ENCODE measurements at places on chromosomes 5 and 9.

GRCh38 chr9:108761655-108762347, 94.0 kb downstream of the ACTL7B start:
- DNase-seq, result no peak

- no peak for DNase-seq
Measured at GRCh38 chr9:101970609-101971008, 232.2 kb upstream of the GRIN3A start.

DNA sequence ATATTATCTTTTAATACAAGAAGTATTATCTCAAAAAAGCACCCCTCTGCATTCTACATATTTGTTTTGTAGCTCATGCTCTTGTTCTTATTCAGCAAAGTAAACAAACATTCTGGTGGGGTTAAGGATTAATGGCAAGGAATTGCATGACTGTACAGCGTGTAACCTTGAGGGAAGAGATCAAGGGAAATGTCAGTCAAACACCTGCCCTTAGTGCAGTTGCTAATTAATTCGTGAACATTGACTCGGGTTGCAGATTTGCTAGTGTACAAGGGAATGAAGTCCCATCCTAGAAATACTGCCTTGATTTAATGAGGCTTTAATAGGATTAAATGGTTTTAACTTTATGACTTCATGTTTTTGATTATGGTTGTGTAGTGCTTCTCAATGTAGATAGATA, 1758.1 kb downstream of the MAT2B start:
- DNase-seq, result no peak

GRCh38 chr9:120932086-120932823, 5.7 kb upstream of the TRAF1 start:
- no peak for DNase-seq

- no peak for DNase-seq
Measured at GRCh38 chr9:27654629-27655285, 81.5 kb upstream of the C9orf72 start.

- no peak for DNase-seq
Measured at GRCh38 chr5:71697967-71698366, 21.1 kb upstream of the CARTPT start.

DNA sequence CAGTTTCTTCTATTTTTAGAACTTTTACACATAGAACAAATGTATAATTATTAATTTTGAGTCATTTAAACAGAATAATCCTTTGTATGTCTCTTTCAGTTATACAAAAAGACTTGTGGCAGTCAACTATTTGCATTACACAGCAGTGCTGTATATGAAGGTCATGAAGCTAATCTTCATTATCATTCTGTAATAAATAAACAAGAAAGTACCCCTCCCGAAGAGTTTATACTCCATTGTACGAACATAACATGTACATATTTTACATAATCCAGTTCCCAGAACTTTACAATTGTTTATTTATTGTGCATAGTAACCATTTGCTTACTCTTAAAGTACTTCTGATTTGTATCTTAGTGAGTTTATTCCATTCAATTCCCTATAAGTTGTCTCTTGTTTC, 267.9 kb downstream of the FBXL17 start:
- no peak for DNase-seq

DNA sequence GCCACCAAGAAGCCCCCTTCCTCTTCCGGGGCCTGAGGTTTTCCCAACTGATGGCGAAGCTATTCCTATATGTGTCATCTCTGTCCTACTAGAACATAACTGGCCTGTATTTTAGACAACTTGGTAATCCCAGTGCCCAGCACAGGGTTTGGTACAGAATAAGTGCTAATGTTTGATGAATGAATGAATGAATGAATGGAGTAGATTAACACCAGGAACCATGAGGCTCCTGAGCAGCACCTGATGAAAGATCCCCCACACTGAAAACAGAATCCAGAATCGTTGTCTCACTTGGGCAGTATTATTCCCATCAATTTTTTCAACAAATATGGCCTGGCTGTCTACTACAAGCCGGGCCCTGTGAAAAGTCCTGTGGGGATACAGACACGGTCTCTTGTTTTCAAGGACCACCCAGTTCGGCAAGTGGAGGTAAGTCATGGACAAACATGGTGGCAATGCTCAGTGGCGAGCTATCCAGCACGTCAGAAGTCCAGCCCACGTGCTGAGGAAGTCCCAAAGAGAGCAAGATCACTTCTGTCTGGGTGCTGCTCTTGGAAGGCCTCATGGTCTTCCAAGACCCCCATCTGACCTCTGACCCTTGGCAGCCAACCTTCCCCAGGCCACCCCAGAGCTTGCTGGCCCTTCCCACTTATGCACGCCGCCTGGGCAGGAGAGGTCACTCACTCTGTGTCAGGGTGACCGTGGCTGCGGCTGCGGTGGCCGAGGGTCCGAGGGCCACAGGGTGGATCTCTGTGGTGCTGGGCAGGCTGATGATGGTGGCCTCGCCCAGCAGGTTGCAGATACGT, 1.0 kb downstream of the NAIF1 start:
- DNase-seq, result no peak

DNA sequence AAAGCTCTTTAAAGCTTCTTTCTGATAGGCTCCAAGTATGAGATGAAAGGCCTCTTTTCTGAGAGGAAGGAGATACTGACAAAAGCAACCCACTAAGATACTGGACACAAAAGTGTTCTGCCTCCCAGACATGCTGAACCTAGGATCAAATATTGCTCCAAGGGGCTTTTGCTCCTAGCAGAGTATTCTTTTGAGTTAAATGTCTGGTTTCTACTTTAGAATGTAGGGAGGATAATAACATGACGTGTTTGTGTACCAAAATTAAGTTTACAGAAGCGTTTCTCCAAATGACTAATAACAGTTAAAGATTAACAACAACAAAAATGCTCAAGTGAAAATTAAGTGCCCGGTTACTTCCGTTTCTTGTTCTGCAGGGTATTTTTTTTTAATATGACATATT, 2293.3 kb upstream of the C9orf72 start:
- DNase-seq, result no peak

GRCh38 chr5:107636555-107636954, 34.2 kb downstream of the EFNA5 start:
- DNase-seq, result no peak

DNA sequence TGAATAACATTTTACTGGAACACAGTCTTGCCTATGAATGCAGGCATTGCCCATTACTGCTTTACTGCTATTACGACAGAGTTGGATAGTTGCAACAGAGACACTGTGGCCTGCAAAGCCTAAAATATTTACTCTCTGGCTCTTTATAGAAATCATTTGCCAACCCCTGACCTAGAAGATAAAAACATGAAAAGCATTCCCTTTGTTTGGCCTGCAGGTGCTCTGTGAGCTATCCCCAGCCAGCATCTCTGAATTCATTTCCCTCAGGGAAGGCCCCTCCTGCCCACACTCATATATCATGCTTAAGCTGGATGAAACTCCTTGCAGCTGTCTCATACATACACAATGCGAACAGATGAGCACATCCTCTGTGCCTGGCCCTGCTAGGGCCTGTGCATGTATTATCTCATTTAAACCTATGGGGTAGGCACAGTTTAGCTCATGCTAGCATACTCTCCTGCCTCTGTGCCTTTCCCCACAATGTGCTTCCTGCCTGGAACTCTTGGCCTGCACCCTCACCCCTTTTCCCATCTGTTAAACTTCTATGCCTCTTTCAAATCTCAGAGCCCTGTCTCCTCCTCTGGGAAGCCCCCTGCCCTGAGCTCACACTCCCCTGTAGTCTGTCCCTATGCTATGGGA, 193.1 kb downstream of the PAX5 start:
- no peak for DNase-seq

GRCh38 chr5:115661563-115661962, 35.7 kb upstream of the TMED7 start:
- DNase-seq, result no peak

DNA sequence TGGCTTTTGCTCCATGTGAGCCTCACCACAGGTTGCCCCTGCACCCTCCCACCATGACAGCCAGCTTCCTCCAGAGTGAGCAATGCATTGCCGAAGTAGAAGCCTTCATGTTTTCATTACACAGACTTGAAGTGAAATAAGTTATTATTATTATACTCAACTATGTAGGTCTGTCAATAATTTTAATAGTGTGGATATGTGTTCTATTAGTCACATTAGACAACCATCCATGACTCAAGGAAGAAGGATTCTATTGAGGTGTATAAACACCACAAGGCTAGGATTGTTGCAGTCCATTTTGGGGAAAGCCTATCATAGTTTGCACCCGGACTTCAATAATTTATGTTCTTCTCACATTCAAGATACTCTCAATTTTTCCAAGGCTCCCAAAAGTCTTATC, 369.5 kb downstream of the TAF11L14 start:
- no peak for DNase-seq

- DNase-seq, result no peak
Measured at GRCh38 chr5:172496671-172497371, 42.5 kb upstream of the SH3PXD2B start.
